WTC11 (cell line): ENCODE measurements at places on chromosomes 1 and 21. TPM values are rescaled to one million over a fixed set of nuclear protein-coding genes. Genes with fewer than 3 reads are reported as not detected.

DNA sequence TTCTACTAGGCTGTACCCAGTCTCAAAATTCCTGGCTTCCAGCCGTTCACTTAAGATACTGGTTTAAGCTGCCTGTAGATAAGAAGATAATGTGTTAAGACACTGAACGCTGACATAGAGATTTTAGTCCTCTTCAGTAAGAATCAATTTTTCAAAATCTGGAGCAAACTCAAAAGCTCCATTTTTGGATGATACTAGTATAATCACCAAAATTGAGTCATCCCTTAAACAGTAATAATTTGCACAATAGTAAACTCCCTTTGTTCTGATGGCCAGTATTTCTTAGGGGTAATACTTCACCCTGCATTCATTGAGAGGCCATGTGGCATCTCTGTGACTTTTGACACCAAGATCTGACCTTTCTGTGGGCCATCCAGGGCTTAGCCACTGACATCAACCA, 299.8 kb upstream of the USP25 start:
- peaks cover 16% of the 10 kb centered on the region for H3K4me1 ChIP-seq
- H3K4me3 ChIP-seq, result no peak overlapping the region
- H3K27ac ChIP-seq, result no peak overlapping the region
- DNase-seq, result no peak
- H3K27me3 ChIP-seq, result peaks cover 2% of the 10 kb centered on the region

- H3K36me3 ChIP-seq, result no peaks in the 10 kb centered on the region
- no peaks in the 10 kb centered on the region; the same call in 1 of the 2 replicates for H3K27me3 ChIP-seq
- peaks cover 4% of the 10 kb centered on the region; the same call in 1 of the 2 replicates for H3K4me1 ChIP-seq
- H3K27ac ChIP-seq, result no peak overlapping the region
Measured at GRCh38 chr1:7346600-7347570, 424.2 kb upstream of the VAMP3 start.

The TRAF3IP3 gene
- total RNA-seq, result 0.55 to 0.74 TPM (median 0.71 TPM) in 3 replicates

The IFNLR1 gene
- 6.6 to 7.9 TPM (median 7.7 TPM) in 3 replicates for total RNA-seq

GRCh38 chr1:229905652-229906051, 161.4 kb upstream of the GALNT2 start:
- no peaks in the 10 kb centered on the region for H3K27me3 ChIP-seq
- no peak overlapping the region for H3K4me3 ChIP-seq
- H3K36me3 ChIP-seq, result no peaks in the 10 kb centered on the region
- H3K27ac ChIP-seq, result no peak overlapping the region

The TGFBR3 gene
- 3.7 to 4.2 TPM (median 3.7 TPM) in 3 replicates for total RNA-seq
